Left renal pelvis (tissue), 4 donors: ENCODE measurements at places on chromosomes 1 and 21. TPM values are rescaled to one million over a fixed set of nuclear protein-coding genes. Genes with fewer than 3 reads are reported as not detected.

DNA sequence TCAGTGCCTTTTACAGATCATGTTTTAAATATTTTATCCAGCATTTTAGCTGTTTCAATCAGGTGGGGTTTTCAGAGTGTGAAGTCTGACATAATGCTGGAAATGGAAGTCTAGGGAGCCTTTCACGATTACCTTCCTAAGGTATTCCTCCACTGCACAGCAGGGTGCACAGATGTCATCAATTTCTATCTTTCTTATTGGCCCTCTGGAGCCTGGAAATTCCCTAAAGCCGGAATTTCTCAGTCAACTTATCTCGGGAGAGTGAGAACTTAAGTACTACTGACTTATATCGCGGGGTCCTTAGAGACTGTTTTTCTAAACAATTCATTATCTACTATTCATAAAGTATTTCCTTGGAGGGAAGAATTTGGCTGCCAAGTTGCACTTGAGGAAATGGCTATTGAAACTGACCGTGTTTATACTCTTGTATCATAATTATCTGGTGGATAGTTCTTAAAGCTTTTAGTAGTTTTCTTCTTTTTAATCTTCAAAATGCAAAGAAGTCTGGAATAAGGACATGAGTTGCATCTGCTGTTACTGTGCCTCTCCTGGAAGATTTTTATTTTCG, 311.8 kb upstream of the B3GALT2 start:
- no peak for DNase-seq

DNA sequence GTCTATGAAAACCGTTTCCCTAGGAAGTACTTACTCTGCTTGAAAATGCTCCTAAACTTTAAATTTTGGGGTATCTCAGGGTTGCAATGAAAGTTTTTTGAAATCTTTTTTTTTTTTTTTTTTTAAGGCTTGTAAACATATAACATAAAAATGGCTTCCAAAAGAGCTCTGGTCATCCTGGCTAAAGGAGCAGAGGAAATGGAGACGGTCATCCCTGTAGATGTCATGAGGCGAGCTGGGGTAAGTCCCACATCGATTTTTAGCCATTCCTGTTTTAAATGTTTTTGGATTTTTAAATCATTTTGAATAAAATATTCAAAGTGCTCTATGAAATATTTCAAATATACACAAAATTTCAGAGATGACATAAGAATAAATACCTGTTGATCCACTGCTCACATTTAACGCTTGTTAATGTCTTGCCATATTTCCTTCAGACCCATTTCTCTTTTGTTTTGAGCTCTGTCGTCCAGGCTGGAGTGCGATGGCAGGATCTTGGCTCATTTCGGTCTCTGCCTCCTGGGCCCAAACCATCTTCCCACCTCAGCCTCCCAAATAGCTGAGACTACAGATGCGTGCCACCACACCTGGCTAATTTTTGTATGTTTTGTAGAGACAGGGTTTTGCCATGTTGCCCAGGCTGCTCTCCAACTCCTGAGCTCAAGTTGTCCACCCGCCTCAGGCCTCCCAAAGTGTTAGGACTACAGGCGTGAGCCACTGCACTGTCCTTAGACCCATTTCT, 1.3 kb downstream of the PARK7 start:
- no peak for DNase-seq

The RGS5 gene
- polyA plus RNA-seq: 17.3 TPM

The ATF3 gene
- polyA plus RNA-seq: 14.1 TPM
